ENCODE measurements at places on chromosomes 2 and 18.
A peak's percentile ranks its signal among the peaks of the same experiment; 100 is the strongest.

- no peak for DNase-seq
Measured at GRCh38 chr2:10971888-10972260, 60.1 kb downstream of the KCNF1 start.

- DNase-seq, result no peak
Measured at GRCh38 chr2:19462256-19462645, 103.8 kb upstream of the OSR1 start.

GRCh38 chr2:62158444-62159121 is 37.3 kb upstream of the B3GNT2 start:
- DNase-seq, result no peak

- peak; percentile 46 for DNase-seq
Measured at GRCh38 chr2:210577263-210578071, 21.1 kb downstream of the CPS1 start.

DNA sequence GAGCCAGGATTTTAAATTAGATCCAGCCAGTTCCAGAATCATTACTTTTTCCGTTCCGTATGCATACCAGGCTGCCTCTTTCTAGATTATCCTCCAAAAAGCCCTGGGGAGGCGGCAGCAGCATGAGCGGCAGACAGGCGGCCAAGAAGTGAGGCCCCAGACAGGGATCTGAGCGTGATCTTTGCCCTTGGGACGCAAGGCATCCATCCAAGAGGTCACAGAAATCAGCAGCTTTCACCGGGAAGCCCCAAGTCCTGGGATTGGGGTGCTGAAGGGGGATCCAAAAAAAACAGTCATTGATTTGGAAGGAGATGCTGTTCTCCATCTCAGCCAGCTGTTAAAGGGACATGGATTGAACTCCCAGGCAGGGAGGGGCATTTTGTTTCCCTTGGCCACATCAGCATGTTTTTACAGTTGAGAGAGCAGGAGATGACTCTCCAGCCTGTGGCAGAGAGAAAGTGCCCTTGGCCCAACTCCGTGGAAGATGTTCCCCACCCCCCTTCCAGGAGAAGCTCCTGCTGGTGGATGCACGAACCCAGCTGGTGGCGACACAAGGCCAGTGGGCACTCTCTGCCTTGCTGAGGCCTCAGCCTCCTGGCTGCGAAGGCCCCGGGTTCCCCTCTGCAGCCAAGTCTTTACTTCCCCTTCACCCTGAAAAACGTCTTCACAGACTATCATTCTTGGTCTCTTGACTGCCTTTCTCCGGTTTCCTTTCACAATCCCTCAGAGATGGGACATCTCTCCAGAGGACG is 265.6 kb downstream of the ANAPC1 start:
- DNase-seq, result peak; percentile 31

DNA sequence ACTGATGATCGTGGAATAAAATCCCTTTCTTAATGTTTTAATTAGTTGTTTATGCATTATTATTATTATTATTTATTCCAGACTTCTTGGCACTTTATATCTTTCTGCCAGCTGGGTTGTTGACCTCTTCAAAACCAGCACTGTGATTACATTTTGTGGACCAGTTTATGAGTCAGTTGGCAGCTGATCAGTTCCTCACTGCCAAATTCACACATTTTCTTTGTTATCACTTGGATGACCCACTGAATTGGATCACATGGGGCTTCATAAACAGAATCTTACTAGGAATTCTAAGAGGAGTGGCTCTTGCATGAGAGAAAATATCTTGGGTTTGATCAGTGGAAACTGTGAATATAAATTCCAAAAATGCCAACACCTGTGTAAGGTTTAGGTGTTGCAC is 321.8 kb upstream of the SPRED2 start:
- no peak for DNase-seq

DNA sequence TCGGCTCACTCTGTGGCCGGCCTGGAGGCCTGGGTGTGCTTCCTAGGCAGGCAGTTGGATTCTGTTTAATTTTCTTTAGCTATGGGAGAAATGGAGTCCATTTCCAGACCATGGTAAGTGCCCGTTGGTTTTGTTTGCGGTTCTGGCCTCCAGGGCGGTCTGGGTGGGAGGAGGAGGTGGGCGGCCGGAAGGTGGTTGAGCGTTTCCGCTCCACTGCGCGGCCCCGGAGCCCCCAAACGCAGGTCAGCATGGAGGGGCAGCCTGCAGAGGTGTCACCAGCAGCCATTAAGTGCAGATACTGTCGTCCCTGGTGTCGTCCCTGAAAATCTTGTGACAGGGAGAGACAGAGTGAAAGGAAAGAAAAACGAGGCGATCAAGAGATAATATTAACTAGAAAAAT is 303.9 kb downstream of the GBX2 start:
- DNase-seq, result no peak

GRCh38 chr2:207064128-207064690 is 101.5 kb downstream of the KLF7 start:
- DNase-seq, result no peak

DNA sequence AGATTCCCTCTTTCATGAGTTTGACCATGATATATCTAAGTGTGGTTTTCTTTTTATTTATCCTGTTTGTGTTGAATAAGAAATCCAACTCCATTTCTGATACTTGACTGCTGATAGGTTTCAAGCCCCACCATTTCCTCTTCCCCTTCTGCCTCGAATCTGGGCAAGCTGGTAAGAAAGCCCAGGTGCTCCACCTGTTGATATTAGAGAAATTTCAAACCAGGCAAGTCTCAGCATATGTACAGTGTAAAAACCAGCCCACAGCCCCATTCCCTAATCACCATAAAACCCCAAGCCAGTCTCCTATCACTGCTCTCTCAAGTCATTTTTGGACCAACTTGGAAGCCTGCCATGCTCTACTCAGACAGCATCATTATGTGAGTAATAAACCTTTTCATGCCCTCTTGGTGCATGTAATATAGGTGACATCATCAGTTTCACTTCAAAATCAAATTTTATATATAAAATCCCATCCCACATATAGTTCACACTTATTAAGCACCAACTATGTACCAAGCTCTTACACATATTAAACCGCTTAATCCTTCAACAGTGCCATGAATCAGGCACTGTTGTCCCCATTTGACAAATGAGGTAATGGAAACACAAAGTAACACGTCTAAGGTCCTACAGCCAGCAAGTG is 46.6 kb downstream of the SMAD2 start:
- peak; percentile 74 for DNase-seq

- DNase-seq, result peak; percentile 91
Measured at GRCh38 chr2:129801575-129801974, 177.9 kb upstream of the RAB6C start.

- DNase-seq, result peak; percentile 59
Measured at GRCh38 chr2:175836361-175836760, 165.7 kb downstream of the LNPK start.

GRCh38 chr18:46702471-46702870 is 45.5 kb upstream of the LOXHD1 start:
- no peak for DNase-seq

DNA sequence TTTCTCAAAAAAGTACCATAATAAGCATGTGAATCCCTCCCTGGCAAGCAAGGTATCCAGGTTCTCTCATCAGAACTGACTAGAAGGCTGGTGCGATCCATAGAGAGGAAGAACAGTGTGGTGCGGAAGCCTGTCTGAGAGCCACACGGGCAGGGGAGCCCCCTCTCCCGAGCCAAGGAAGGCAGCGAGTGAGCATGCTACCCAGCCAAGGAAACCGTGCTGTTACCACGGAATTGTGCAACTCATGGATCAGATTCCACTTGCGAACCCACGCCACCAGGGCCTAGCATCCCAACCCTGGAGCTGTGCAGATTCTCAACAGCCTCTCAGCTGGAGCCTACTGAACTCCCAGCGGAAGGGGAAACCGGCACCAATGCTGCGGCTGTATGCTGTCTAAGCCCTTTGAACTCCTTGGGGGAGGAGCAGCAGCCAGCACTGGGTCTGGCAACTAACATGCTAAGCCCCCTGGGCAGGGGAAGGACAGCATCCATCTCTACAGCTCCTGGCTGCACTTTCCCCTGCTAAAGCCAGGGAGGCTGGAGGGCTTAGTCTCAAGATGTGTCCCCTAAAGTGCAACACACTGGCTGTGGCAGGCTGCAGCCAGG is 823.1 kb downstream of the EPHA4 start:
- no peak for DNase-seq

DNA sequence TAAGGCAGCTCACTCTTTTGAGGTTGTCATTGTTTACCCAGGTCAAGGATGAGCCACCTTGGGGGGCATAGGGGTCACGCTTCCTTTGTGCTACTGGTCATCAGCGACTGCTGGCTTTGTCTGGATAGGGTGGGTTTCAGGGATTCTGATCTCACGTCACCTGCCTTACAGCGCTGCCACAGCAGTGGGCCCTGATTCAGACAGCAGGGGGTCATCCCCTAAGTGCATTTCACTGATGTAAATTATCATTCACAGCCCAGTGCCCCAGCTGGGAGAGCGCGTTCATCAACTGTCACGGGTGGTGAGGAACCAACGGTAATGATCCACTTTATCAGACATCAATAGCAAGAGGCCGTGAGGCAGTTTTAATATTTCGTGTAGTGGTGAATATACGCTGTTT is 291.2 kb downstream of the NEDD4L start:
- no peak for DNase-seq

DNA sequence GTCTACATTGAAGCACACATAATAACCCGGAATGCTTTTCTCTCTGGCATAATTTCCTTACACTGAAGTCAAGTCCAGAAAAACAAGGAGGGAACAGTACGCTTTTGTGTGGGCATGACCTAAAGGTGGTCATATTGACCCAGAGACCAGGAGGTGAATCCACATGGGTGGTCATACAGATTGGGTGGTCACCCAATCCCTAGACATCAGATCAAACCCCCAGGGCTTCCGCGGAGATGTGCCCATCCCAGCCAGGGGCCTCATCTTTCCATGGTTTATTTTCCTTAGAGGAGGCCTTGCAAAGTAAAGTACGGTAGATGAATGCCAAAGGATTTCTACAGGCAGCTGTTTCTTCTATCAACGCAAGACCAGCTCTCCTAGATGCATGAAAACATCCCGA is 38.8 kb downstream of the FAM168B start:
- no peak for DNase-seq

DNA sequence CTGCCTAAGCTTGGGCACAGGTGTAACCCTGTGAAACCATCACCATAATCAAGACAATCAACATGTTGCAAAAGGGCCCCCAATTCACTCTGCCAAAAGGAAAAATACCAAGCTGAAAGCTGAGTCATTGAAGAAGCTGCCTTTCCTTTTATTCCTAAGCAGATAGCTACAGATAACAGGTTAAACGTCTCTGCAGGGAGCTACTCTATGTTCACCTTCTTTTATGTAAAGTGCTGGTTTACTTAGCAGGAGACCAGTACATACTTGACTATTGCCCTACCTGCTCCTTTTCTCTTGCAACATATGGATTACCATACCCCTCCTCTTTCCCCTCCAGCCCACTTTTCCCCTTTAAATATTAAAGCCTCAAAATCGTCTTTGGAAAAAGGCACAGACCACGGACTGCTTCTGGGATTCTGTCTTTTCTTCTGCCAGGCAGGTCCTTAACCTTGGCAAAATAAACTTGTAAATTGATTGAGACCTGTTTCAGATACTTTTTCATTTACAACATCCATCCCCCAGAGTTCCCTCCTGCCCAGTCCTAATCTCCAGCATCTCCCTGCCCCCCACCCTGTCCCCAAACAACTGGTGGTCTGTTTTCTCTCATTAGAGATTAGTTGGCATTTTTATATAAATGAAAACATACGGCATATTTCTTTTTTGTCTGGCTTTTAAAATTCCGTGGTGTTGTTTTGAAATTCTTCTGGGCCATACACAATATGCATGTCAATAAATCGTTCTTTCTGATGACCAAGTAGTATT is 37.8 kb upstream of the LDLRAD4 start:
- DNase-seq, result no peak

GRCh38 chr2:138190999-138191398 is 226.7 kb downstream of the HNMT start:
- no peak for DNase-seq

DNA sequence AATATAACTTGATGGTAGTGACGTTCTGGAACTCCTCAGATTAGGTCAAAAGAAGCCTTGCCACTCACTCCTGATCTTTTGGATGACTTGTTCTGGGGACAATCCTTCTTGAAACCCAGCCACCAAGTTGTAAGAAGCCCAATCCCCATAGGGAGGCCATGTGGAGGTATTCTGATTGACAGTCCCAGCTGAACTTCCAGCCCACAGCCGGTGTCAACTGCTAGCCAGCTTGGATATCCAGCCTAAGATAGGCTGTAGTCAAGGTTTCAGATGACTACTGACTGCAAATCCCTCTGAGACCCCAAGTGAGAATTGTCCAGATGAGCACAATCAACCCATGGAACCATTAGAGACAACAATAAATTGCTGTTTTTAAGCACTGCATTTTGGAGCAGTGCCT is 31.4 kb downstream of the EIF2AK2 start:
- no peak for DNase-seq

DNA sequence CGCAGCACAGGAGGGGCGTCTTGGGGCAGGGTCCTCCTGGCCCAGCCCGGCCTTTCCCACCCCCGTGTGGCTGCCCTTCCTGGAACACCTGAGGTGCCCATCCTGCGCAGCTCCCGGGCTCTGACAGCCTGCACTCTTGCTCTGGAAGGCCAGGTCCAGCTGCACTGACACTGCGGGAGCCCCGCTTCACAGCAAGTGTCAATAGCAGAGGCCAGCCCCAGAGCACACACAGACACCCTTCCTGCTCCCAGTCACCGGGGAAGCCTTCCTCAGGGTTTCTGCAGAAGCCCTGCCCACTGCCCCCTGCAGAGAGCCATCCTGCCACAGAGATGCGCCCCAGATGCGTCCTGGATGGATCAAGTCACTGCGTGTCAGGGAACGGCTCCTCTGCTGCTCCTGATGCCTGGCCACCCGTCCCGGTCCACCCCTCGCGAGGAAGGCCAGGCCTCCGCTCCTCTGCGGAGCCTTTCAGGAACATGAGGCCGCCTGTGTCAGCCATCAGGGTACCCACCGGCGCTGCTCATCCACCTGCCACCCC is 519.2 kb upstream of the MYT1L start:
- DNase-seq, result no peak

DNA sequence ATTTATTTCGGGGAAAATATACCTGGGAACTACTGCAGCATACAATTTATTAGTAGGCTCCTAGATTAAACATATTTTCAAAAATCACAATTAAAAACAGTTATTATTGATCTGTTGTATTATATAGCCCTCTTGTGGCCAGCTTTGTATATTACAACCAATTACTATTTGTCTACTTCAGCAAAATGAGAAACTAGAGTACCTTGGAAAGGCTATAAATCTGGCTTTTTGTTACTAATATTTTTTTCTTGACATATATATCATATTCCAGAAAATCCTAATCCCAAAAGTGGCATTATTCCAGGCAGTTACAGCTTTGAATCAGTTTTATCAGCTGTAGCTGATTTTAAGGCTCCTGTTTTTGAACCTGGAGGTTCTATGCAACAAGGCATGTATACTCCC is 101.2 kb downstream of the UBR3 start:
- DNase-seq, result peak; percentile 44

DNA sequence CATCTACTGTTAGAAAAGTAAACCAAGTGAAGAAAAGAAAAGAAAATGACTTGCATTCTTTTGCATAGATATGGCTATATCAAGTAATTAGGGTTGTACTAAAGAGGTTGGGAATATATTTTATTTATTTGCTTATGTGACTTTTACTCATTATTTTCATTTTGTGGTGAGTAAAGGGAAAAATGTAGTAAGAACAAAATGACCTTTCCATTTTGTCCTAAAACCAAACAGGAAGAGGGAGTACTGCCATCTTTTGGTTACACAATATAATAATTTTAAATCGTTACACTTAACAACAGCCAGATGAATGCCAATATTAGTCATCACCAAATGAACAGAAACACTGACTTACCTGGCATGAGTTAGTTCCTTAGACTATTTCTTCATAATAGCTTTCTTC is 47.3 kb upstream of the NDUFV2 start:
- peak; percentile 80 for DNase-seq

Data from fibroblast of skin of right quadriceps (primary cell).